CD4-positive, alpha-beta T cell treated with Interleukin-17A for 1 hour (primary cell): ENCODE measurements at places on chromosomes 3 and 15.

DNA sequence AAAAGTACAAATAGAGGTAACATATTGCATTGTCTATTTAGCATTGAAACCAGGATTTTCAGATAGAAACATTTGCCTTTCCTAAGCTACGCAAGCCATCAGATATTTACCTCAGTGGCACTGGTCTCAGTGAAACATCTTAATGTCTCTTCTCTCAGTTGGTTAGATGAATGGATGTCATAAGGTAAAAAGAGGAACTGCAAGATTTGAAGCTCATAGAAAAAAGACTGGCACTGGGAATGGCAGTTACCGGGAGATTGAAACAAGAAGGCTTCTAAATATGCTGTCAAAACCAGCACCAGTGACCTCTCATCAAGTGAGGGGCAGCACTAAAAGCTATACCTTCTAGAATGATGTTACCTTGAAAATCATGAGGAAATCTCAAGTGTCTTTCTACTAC lies 486.4 kb downstream of the FHIT start:
- no peak for DNase-seq

DNA sequence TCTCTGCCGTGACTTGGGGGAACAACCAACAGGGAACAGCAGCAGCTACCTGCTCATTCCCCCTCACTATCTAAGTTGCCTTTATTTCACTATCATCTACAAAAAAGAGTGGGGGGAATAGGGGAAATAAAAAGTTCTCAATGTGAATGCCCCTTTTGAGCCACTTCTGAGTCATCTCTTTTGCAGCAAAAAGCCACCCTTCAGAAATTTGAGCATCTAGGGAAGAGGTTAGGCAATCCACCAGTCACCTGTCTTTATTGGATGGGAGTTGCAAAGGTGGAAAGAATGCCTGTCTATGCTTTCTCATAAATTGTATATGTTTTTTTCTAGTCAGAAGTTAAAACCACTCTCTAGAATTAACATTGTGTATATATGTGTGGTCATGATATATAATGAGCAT lies 41.1 kb downstream of the GPD1L start:
- DNase-seq: no peak

DNA sequence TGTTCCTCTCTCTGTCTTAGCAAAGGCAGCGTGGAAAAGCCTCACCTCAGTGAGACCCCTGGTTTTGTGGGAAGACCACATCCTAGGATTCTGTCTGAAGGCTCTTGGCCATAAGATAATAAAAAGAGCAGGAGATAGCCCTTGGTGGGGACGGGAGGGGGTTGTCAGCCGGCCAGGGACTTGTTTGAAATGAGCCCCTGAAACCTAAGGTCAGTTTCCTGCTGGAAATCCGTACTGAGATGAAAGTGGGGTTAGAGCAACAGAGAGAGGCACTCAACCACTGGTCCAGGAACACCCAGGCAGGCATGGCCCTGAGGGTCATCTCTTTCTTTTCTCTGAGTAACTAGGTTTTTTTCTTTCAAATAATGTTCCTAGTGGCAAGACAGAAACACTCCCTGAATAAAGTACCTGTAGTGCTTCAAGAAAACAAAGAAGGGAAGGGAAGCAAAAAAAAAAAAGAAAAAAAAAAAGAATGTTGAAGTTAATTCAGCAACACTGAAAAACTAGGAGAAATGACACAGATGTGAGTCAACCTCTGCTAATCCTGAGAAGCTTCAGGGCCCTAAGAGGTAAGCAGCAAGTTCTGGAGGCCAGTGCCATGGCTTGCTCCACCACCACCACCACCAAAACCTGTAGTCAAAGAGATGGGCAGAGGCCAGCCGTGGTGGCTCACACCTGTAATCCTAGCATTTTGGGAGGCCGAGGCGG lies 3.2 kb downstream of the ITGB5 start:
- DNase-seq: no peak

- no peak for DNase-seq
These were observed 91.8 kb downstream of the SSR3 start for GRCh38 chr3:156463123-156463522.

GRCh38 chr3:129794311-129795185 lies 99.0 kb downstream of the TMCC1 start:
- no peak for DNase-seq

DNA sequence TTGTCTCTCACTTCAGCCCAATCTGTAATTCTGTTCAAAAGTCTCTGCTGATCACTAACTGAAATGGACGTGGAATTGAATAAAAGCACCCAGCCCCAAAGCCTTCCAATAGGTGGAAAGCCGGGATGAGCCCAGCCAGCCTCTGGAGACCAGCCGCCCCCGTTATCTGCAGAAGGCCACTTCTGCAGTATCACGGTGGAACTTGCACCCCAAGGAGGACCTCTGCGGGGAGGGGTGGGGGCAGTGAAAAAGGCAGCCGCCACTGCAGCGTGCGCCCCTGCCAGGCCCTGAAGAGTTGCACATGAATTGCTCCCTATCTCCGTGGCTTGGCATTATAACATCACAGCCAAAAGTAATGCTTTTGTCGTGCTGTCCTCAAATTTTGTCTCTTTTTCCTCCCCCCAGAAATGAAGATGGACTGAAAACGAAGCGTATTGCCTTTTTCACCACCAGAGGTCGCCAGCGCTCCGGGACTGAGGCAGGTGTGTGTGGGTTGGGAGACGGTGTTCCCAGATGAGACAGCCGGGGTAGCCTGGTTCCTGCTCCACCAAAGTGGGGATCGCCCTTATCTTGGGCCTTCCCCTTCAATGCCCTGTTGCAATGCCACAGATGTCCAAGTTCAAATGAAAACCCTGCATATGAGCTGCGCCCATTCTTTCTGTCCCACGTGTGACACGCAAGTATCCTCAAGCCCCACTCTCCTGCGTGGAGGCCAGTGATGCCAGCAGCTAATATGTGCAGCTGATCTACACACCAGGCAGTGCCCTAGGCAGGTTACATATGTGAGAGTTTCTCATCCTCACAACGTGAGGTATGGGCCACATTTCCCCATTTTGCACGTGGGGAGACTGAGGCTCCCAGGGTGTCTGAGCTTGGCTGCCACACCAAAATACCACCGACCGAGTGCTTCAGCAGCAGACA lies 96.0 kb downstream of the LRRK1 start:
- DNase-seq: peak; percentile 61

- no peak for DNase-seq
These were observed 44.0 kb downstream of the PHLDB2 start for GRCh38 chr3:111903067-111903511.

- no peak for DNase-seq
These were observed 7.4 kb downstream of the EEFSEC start for GRCh38 chr3:128160661-128161060.

GRCh38 chr3:195040094-195040493 lies 230.9 kb downstream of the XXYLT1 start:
- peak; percentile 8 for DNase-seq

DNA sequence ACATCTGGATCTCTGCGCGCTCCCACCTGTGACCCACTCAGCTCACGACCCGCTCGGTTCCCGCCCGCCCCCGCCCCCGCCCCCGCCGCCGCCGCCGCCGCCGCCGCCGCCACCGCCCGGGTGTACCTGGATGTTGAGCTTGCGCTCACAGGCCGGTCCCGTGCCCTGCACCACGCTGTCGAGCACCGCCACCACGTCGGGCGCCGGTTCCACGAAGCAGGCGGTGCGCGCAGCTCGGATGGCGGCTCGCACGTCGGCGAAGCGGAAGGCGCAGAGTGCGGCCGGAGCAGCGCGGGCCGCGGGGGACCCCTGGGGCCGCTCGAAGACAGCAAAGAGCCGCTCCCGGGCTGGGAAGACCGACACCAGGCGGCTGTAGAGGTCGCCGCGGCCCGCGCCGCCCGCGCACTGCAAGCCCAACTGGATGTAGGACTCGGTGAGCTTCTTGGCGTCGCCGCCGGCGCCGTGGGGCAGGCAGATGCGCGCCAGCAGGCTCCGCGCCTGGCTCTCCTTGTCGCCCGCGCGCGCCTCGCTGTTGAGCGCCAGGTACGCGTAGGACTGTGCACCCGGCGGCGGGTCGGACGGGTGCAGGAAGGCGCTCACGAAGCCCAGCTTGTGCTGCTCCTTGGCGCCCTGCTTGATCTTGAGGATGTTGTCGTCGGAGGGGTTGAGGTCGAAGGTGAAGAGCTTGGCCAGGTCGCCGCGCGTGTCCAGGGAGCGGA lies 1.1 kb downstream of the PLXND1 start:
- peak; percentile 31 for DNase-seq

DNA sequence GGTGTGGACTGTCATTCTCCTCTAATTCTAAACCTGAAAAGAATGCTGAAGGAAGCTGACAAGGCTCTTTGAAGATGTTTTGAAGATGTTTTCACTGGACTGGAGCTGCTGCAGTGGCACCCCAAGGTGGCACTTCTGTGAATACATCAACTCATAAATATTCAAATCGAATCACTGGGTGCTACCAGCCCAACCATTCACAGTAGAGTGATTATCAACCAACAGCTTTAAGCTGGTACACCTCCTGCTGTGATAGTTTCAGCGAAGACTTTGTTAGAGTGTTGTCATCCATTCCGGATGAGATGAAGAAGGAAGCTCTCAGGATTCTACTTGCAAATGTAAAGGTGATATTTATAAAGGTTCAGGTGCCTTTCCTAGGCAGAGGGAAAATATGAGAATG lies 106.6 kb downstream of the LSAMP start:
- no peak for DNase-seq

GRCh38 chr3:71710906-71711494 lies 14.2 kb downstream of the EIF4E3 start:
- DNase-seq: peak; percentile 73

GRCh38 chr3:191176038-191176785 lies 22.8 kb upstream of the OSTN start:
- DNase-seq: no peak

- no peak for DNase-seq
These were observed 1.4 kb upstream of the SLC51A start for GRCh38 chr3:196214783-196215441.

- DNase-seq: no peak
These were observed 32.0 kb upstream of the APEH start for GRCh38 chr3:49641921-49642707.

GRCh38 chr15:87492321-87492720 lies 764.2 kb downstream of the NTRK3 start:
- DNase-seq: no peak

GRCh38 chr15:98712845-98713584 lies 64.7 kb downstream of the IGF1R start:
- DNase-seq: no peak

DNA sequence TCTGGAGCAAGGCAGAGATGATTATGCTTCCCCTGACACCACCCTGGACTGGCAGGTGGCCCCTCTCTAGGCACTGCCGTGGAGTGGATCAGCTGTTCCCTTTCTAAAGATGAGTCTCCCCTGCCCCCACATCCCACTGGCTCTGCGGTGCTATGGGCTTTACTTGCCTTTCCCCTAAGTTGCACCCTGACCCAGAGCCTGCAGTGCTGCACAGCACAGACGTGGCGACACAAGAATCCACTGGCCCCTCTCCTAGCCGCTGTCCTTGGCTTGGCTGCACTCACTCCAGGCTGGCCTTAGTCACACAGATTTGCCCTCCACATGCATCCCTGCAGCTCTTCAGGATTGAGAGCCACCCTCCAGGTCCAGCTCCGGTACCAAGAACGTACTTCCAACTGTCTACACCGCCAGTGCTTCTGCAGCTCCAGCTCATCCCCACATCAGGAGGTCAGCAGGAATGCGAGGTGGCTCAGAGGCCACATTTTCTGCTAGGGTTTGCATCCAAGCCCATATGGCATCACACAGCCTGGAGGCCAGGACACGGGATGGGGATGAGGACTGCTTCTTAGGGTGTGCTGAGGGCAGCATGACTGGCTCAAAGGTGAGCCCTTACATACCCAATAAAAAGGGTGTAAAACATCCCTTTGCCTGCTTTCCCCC lies 82.4 kb upstream of the RASGRF1 start:
- no peak for DNase-seq

GRCh38 chr15:51708013-51708412 lies 26.7 kb downstream of the SCG3 start:
- DNase-seq: no peak
